ENCODE measurements at places on chromosomes 1 and 21.

DNA sequence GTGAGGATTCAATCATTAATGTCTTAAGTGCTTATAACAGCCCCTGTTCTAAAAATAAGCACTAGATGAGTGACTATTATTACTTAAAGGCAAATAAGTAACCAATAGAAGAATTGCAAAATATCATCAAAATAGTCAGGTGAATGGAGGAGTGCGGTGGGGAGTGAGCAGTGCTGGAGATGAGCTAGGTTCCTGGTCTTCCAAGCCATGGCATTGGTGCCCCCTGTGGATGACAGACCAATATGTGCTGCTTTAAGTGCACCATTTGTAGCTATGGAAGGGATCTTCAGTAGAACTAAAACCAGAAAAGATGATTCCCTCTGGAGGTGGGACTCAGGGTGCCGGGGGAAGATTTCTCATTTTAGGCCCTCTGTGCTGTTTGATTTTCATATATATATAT lies 46.1 kb upstream of the SLC30A1 start:
- peak; percentile 83 for DNase-seq

GRCh38 chr1:214418391-214418790 lies 133.0 kb downstream of the PTPN14 start:
- DNase-seq, result no peak

DNA sequence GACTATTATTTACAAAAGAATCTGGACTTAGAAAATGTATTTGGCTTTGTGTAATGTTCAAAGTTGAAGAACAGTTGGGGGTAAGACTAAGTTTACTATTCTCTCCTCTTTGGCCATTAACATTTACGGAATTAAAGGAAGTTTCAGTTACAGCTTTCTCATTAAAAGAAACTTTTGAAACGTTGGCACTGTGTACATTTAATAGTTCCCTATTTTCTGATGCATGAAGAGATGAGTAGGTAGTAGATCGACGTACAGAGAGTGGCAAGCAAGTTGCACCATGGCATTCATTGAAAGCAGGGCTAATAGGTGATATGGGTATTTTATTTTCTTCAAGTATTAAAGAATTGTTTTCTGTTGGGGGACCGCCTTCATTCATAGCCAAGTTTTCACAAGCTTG lies 3.2 kb downstream of the ASPM start:
- peak; percentile 22 for DNase-seq

DNA sequence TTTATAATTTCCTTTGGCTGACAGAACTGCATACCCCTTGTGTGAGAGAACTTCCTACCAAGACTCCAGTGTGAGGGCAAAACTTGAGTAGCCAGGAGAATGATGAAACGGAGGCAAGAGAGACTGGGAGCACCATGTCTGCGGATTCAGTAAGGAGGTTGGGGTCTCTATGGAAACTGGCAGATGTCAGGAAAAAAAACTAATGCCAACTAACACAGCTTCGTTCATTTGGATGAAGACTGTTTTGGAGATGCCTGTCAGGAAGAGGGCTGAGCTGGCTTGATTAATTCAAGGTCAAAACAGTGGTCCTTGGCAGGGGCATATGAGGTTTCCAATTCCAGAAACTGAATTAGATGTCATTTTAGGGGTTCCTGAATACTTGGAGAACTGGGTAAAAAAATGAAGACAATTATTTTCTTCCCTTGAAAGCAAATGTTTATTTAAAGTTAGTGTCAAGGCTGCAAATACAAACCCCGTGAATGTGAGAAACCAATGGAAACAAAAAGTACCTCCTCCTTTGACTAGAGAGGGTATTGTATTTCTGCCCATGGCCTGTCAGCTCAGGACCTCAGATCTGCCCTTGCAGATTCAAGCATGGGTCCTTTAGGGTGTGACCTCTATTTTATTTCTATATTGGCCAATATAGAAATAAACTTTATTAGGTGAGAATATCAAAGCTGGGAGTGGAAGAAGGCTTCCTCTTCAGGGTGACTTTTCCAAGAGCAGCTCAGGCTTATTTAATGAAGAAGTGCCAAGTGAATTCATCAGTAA lies 110.5 kb downstream of the MAST2 start:
- no peak for DNase-seq

DNA sequence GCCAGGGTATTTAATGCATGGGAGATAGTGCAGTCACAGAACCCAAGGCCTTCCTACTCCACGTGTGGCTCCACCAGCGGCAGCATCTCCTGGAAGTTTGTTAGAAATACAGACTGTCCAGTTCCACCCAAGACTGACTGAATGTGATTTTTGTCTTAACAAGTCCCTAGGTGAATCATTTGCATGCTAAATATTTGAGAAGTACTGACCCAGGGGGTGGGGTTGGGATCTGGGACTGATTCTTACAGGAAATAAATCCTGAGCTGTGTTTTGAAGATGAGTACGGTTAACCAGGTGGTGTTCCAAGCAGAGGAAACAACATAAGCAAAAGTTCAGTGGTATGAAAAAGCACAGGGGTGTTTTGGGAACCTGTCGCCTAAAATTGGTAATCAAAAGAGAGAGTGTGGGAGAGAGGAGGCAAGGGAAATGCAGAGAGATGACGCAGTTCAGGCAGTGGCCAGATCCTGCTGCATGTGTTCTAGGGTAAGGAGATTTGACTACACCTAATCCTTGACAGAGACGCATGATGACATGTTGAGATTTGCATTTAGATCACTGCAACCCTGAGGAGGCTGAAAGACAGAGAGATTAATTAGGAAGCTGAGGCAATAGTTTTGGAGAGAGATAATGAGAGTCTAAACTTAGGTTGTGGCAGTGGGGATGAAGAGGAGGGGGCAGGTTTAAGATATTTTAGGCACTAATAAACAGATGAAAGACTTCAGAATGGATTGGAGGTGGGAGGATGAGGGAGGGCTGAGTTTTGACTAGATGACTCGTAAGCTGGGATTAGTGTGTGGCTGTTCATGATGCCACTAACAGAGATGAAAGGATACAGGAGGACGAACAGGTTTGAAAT lies 3.7 kb upstream of the ZNF326 start:
- no peak for DNase-seq

GRCh38 chr21:43362321-43362791 lies 64.6 kb downstream of the SIK1 start:
- peak; percentile 77 for DNase-seq

DNA sequence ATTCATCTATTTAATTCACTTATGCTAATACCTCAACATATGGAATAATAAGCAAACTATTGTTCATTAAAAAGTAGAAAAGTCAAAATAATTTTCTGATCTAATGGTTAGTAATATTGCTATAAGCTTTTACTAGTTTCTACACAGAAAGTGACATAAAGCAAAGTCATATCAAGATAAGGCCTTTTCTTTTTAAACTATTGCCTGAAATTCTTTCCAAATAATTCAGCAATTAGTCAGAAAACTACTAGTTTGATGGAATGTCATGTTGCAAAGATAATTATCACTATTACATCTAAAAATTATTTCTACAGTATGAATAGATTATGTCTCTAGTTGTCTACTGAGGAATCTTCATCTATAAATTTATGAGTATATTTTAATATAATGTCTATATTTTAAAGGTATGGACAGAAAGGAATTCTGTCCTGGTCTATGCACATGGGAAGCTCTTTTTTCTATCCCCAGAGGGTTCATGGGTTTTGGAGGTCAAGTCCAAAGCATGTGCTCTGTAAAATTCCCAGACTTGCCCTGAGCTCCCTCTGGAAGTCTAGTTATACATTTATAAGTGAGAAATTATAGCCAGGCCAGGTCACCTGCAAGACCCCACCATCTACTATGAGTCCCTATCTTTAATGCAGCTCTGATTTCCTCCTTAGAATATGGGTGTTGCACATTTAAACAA lies 84.6 kb upstream of the DPYD start:
- DNase-seq, result no peak

DNA sequence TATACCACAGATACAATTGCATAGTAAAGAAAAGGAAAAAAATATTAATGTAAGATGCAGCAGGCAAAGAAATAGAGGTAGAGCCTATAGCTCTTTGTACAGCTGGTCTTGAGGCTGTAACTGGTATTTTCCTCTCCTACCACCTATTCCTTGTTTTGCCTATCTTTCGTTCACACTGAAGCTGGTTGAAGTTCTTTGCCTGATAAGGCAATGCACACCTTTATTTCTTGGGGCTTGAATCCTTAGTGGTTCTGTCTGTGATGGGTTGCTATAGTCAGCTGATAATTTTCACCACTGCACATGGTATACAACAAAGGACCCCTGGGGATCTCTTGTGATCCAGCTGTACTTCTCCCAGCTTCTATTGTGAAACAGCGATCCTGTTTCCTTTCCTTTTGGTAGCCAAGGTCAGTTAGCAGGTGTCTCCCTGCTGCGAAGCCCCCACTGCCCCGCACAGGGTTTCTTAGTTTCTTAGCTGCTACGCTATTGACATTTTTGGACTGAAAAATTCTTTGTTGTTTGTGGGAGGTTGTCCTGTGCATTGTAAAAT lies 9.9 kb upstream of the TSNAX start:
- no peak for DNase-seq

DNA sequence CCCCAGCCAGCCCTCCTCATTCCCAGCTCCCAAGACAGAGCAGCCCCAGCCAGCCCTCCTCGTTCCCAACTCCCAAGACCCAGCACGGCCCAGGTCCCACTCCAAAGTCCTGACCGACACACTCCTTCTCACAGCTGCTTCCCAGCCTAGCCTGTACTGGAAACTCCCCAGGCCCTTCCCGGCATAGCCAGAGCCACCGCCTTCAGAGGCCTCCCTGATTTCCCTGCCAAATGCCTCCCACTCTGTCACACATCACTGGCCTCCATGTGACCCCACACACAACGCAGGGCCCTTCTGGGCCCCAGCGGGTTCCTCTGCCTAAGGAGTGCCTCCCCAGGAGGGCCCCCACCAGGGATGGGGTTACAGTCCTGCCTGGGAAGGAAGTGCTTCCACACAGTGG lies 2.8 kb downstream of the UBE2J2 start:
- no peak for DNase-seq

GRCh38 chr1:37372302-37372701 lies 102.1 kb upstream of the ZC3H12A start:
- no peak for DNase-seq

GRCh38 chr1:100786870-100787269 lies 67.3 kb downstream of the VCAM1 start:
- DNase-seq, result peak; percentile 70

DNA sequence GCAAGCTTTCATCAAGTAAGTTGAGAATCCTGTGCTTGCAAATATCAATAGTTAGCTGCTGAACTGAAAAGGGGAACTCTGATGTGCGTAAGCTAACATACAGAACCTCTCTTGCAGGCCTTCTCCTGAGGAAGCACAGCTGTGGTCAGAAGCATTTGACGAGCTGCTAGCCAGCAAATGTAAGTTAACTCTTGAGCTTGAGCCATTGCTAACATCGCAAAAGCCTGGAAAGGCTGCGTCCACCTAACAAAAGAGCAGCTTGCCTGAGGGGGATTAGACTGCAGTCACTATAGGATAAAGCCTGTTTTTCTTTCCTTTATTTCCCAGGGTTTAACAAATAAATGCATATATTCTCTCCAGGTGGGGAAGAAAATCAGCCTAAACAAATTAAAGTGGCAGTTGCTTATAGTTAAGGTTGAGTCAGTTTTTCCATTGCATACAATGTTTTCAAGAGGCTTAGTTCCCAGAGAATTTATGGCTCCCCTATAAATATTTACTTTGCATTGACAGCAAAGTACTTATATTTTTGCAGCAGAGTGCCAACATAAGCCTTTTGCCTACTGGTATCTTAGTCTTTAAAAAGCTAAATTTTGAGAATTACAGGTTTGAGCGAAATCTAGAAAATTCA lies 1.5 kb downstream of the RGS2 start:
- peak; percentile 84 for DNase-seq

DNA sequence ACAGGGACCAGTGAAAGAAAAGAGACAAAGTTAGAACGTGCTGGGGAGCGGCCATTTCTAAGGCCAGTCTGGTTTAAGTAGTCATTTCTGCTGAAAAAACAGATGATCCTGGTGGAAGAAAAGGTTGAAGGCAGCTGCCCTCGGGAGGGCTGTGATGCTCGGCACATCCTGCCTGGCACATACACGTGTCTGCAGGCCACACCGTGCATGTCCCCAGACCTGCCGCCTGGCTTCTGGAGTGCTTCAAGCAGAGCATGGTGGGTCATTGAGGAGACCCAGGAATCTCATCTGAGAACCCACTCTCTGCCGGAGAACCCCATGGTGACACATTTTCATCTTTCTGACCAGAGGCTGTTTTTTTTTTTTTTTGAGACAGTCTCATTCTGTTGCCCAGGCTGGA lies 32.4 kb downstream of the IFNAR1 start:
- no peak for DNase-seq

DNA sequence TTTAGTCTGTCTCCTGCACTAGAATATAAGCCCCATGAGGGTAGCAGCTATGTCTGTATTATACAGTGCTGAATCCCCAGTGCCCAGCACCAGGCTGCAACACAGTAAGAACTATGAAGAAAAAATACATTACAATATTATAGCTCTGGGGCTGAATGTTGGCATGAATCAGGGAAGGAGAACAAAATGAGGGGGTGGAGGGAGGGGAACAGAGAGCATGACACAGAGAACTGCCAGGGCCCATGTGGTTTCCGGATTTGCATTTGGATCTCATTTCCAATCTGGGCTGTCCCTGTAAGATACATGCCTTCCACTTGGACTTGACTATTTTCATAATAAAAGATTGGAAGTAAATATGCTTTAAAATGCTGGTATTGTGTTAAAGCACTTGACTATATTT lies 35.8 kb downstream of the C1orf198 start:
- DNase-seq, result no peak

DNA sequence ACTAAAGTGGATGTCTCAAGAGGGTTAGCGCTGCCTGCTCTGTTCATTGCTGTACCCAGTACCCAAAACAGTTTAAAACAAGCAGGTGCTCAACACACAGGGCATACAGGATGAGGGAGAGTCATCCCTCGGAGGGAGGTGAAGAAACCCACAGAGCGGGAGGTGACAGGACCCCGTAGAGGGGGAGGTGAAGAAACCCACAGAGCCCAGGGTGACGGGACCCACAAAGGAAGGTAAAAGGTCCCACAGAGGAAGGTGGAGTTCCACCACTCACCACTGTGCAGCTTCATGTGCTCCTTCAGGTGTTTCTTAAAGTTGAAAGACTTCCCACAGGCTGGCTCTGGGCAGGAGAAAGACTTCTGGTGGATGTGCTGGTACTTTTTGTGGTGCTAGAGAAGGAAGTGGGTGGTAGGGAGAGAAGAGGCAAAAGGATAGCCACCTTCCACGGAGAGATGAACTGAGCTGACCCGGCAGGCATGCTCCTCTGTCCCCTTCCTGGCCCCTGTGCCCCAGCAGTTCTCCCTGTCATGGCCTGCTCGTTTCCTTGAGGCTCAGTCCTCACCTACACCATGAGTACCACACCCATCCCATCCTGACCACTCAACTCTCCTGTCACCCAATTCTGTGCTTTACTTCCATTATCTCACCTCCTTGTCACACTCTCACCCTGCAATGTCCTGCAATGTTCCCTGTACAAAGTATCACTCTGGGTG lies 5.1 kb downstream of the ZNF692 start:
- DNase-seq, result no peak

Data from hematopoietic multipotent progenitor cell treated with erythropoietin and hydrocortisone succinate and interleukin-3 and kit ligand, for 4 days (in vitro differentiated cells).